ENCODE measurements at places on chromosomes 12 and 14. TPM values are rescaled to one million over a fixed set of nuclear protein-coding genes. Genes with fewer than 3 reads are reported as not detected.

GALNT16 gene
- total RNA-seq = 0.32 TPM

DNA sequence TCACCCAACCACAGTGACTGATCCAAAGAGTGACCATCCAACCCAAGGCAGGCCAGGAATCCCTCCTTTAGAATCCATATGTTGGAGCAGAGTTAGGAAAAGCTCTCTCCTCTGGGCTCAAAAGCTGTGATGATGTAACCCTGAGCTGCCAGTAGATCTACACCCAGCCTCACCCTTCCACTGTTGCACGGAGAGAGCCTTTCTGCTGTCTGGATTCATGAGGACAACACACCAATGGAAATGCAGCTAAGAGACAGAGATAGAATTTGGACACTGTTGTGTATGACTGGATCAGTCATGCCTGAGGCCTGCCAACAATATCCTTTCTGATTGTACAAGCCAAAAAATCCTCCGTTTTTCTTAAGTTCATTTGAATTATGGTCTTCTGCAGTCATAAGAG lies 4.4 kb upstream of the OR6J1 start:
- no peaks in the 10 kb centered on the region for H3K27me3 ChIP-seq
- H3K27ac ChIP-seq = no peak overlapping the region
- H3K4me3 ChIP-seq = no peak overlapping the region
- no peaks in the 10 kb centered on the region for H3K36me3 ChIP-seq
- no peak for DNase-seq

CBLN3 gene
- 2.0 TPM for total RNA-seq

GRCh38 chr14:96117101-96117897 lies 78.1 kb downstream of the C14orf132 start:
- H3K4me3 ChIP-seq = no peak overlapping the region
- no peak overlapping the region for H3K27ac ChIP-seq
- no peaks in the 10 kb centered on the region for H3K27me3 ChIP-seq
- no peak for DNase-seq

DNA sequence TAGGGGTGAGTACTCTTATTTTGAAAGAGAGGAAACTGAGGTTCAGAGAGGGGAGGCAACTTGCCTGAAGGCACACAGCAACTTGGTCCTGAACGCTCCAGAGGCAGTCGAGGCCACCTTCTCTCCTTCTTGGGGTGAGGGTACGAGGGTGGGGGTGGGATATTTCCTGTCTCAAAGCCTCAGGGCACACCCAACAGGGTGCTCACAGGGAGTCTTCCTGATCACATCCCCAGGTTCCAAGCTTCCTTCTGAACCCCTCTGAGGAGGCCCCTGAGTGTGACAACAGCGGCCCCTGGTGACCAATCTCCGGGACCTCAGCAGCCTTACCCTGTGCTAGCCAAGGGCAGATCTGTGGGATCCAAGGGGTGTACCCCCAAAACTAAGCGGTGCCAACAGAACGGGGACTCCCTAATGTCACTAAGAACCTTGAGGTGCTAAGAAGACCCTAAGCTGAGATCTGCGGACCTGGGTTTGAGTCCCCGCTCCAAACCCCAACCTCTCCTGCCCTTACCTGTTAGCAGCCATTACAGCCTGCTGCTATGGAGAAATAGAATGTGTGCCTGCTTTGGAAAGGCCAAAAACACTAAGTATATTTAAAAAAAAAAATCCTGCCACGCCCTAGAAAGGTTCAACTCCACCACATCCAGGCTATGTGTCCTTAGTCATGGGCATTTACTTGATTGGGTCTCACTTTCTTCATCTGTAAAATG lies 57.9 kb downstream of the TRPV4 start:
- no peaks in the 10 kb centered on the region for H3K36me3 ChIP-seq
- no peak overlapping the region for H3K27ac ChIP-seq
- peaks cover 34% of the 10 kb centered on the region for H3K4me1 ChIP-seq
- no peak overlapping the region for H3K4me3 ChIP-seq
- DNase-seq = no peak

DNA sequence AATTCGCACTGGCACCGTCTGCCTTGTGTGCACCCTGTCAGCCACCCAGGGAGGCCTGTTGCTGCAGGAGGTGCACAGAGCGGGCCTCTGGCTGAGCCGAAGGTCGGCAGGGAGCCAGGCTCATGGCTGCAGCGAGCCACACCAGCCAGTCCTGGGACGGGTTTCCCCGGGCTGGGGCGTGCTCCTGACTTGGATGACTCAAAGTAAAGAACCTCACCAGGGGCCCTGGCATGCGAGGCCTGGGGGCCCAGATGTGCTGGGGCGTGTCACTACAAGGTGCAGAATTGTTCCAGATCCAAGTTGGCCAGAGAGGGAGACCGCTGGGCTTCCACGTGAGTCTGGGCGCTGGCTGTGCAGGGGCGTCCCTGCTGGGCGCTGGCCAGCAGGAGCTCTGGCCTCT lies 34.5 kb downstream of the FBRSL1 start:
- no peak overlapping the region for H3K27ac ChIP-seq
- H3K4me3 ChIP-seq = no peak overlapping the region
- no peaks in the 10 kb centered on the region for H3K36me3 ChIP-seq
- no peaks in the 10 kb centered on the region for H3K27me3 ChIP-seq
- no peak for DNase-seq

USP15 gene
- 49.5 TPM for total RNA-seq

DNA sequence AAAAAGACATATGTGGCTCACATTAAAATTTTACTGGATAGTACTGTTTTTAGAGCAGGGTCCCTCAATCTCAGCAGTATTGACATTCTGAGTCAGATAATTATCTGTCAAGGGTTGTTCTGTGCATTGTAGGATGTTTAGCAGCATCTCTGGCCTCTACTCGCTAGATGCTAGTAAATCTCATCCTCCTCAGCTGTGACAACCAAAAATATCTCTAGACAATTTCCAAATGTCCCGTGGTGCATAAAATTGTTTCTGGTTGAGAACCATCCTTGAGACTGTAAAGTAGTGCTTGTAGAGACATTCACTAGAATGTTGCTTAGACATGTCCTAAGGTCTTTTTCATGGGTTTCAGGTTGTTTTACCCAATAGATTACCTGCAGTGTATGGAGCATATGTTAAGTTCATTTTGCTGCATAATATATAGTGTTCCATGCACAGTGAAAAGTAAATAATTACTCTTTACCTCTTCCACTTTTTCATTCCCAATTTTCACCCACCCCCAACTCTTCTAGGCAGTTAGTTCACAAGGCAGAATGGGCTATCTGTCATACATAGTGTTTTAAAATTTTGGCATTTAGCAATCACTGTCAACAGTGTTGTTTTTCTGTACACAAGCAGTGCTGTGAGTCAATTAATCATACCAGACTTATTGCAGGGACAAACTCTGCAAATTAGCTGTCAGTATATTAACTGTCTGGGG lies 200.2 kb upstream of the SLC38A2 start:
- H3K27me3 ChIP-seq = no peaks in the 10 kb centered on the region
- no peak for DNase-seq
- no peak overlapping the region for H3K4me3 ChIP-seq
- no peak overlapping the region for H3K27ac ChIP-seq

All from HCT116 (cell line).